Fibroblast of lung (primary cell): ENCODE measurements at places on chromosomes 3 and 15.

DNA sequence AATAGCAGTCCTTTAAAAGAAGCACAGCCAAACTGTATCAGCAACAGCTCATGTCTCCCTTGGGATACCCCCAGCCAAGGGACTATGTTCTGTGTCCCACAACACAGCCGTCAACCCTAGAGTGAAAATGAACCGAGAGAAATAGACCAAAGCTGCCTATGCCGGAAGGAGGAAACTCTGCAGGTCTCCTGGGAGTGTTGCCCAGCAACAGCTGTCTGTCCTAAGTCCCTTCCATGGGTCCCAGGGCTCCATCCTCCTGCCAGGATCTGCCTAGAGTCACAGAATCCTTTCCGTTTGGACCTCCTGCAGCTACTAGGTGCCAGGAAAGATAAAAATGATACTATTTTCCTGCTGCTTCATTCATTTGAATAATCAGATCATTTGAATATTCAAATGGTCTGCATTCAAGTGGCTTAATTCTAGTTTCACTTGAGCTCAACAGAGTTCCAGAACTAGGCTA, 53.1 kb downstream of the TRANK1 start:
- no peak for DNase-seq

GRCh38 chr3:48130321-48130904, 57.8 kb downstream of the CDC25A start:
- DNase-seq: peak; percentile 97

DNA sequence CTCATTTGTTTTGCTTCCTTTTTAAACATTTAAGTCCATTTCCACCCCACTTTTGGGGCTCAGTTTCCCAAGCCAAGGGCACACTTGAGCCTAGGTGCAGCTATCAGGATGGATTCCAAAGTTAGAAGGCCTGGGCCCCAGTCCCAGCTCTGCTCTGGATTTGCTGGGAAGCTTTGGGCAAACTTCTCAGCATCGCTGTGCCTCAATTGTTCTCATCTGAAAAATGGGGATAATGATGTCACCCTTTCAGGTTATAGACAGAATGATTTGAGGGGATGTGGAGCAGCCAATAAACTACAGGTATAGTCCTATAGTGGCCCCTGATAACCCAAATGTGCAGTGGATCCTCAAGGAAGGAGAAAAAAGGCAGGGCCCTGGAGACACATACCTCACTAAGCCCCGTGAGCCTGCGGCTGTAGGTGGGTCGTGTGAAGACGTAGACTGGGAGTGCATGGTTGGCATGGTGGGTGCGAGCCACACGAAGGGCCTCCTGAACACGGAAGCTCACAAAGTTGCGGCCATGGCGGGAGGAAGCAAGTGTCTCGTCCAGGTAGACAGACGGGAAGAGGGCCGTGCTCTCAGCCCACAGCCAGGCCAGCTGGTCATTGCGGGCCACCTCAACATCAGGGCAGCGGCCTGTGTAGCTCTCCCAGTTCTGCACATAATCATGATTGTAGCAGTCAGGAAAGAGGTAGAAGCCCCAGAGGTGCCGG, 3.2 kb downstream of the HYAL2 start:
- no peak for DNase-seq

GRCh38 chr3:159232966-159233365, 431.1 kb downstream of the MFSD1 start:
- no peak for DNase-seq
